T-helper 9 cell (primary cell): ENCODE measurements at places on chromosomes 2 and 18.
A peak's percentile ranks its signal among the peaks of the same experiment; 100 is the strongest.

DNA sequence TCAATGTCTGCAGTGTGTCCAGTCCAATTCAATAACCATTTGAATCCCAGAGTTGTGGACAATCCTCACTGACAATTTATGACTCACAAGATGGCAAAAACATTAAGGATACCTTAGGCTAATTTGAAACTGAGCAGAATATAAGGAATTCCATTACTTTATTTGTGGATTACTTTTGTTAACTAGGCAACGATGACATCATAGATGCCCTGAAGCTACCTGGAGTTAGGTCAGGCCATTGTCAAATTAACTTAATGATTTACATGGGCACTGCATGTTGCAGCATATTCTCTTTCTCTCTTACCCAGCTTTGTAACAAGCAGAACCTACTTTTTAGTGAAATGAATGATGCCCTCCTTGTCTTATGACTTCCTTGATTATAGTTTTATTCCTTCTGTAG lies 100.0 kb upstream of the CDCA7 start:
- no peak for DNase-seq

GRCh38 chr2:224594840-224595239 lies 9.7 kb upstream of the CUL3 start:
- DNase-seq, result no peak

DNA sequence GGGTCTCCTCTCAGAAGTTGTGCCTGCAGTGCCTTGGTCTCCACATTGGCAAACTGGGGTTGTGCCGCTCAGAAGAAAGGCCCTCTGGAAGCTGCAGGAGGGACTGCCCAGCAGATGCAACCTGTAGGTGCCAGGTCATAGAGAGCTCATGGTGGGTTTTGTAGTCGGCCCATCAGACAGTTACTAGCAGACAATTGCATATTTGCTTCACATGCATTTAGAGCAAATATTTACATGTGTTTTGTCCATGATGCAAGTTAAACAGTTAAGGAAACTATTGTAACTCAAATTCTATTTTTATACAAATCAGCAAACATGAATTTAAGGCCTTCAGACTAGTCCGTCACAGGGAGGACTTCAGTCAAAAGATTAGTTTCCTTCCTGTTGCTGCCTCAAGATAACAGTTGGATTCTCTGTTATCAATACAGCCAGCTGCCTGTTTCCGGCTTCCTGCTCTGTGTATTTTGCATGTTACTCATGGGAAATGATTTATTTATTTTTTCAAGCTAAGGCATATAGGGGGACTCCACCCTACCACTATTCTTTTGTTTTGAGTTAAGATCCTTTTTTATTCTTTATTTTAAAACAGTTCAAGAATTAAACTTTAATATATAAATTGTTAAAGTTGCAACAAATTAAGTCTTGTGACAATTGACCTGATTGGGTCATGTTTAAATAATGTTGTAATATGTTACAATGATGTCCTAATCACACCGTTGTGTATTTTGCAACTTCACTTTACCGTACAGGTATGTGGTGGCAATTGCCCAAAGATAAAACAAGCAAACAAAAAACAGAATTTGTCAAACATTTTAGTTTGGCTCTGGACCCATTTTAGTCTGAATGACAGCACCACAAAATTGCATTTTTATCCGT lies 133.5 kb downstream of the SPTBN1 start:
- no peak for DNase-seq

DNA sequence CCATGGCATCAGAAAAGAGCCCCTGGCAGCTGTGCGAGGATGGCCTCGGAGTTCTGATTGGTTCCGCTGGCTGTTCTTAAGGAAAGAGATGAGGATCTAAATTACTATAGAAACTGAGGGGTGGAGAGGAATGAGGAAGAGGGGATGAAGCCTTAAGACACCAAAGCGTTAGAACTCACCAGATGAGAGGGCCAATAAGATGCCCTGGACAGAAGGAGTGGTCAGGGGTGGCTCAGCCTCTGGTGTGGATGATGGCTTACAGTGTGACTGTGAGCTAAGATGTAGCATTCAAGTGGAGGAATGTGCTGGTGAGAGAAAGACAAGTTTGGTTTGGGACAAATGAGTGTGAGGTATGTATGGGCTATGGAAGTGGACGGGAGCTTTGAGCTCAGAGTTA lies 97.8 kb downstream of the ZFP36L2 start:
- no peak for DNase-seq

DNA sequence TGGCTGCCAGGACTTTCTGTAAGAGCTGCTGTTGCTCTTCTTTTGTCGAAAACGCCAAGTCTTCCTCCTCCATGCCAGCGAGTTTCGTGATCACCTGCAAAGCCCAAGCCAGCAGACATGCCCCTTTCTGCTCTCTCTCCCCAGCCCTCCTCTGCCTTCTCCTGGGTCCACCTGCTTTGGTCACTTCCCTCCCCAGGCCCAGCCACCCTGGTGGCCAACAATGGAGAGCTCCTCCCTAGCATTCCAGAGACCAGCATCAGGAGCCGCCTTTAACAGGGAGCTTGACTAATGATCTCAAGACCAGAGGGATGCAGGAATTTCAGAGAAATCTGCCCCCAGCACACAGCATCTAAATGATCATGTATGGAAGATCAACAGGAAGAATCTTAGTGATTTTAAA lies 34.6 kb downstream of the ERCC3 start:
- DNase-seq, result no peak

- no peak for DNase-seq
Observed at GRCh38 chr2:96584017-96584416, 47.5 kb downstream of the ARID5A start.

DNA sequence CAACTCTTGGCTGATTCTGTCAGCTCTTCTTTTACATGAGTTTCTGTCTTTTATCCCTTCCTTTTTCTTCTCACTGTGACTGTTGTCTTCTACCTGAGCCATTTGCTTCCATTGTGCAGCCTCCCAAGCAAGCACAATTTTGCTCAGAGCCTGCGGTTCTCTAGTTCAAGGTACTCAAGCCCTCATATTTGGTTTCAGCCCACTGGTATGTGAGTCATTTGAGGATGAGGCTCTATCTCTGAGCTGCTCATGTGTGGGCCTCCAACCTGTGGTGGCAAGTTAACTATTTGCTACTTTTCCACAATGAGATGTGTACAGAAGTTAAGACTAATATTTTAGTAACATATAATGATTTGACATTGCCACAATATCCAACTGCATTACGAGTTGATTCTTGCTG lies 183.0 kb downstream of the PHLPP1 start:
- no peak for DNase-seq

GRCh38 chr18:78861116-78861515 lies 118.5 kb upstream of the SALL3 start:
- DNase-seq, result no peak

DNA sequence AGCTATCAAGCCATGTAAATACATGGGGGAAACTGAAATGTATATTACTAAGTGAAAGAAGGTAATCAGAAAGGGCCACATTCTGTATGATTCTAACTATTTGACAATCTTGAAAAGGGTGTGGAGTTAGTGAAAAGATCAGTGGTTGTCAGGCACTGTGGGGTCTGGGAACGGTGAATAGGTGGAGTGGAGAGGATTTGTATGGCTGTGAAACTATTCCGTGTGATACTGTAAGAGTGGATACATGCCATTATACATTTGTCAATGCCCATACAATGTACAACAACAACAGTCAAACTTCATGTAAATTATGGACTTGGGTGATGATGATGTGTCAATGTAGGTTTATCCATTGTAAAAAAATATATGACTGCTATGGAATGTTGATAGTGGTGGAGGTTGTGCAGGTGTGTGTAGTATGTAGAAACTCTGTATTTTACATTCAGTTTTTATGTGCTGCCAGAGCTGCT lies 1116.2 kb downstream of the SUCLG1 start:
- no peak for DNase-seq

DNA sequence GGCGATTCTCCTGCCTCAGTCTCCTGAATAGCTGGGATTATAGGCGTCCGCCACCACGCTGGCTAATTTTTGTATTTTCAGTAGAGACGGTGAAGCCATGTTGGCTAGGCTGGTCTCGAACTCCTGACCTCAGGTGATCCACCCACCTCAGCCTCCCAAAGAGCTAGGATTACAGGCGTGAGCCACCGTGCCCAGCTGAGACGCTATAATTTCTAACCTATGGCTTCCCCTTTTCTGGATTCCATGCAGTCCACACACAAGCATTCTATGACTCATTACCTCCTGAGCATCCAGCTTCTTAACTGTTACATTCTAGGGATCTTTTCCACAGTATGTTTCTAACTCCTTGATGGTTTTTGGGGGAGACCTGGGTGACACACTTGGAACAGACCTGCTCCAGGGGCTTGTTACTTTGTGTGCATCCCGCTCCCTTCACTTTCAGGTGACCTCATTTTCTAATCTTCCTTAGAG lies 11.8 kb upstream of the KCMF1 start:
- no peak for DNase-seq

- no peak for DNase-seq
Observed at GRCh38 chr18:71784777-71785176, 759.4 kb downstream of the CBLN2 start.

DNA sequence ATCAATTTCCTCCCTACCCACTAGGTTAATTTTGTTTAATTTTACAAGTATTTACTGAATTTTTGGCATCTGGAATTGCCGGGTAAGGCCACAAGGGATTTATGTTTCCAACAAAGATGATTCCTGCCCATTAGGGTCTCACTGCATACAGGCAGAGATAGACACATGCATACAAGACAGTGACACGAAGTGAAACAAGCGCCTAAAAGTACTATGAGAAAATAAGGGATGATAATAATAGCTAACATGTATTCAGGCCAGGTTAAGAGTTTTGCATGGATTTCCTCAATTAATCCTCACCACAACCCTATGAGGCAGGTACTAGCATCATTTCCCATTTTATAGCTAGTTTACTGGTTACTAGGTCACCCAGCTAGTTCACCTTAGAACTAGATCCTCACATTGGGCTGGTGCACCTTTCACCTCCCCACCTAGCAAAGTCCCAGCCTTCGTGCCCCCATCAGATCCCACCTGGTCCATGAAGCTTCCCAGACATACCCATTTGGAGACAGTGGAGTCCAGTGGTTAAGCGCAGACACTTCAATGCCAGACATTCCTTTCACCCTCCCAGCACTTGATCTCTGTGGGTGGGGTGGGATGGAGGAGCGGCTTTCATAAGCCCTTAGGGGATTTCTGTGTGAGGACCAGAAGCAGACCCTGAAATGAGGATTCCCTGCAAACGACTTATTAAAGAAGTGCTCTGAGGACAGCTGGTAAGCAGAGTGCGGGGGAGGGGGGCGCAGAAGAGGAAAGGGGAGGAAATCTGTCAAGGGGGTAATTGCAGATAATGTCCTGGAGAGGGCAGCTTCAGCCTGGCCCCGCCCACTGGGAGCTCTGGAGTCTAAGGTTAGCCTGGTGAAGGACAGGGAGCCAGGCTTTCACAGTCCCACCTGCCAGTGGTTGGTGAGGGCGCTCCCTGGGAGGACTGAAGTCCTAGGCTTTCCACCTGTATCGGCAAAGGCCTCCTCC lies 5.8 kb upstream of the DGUOK start:
- peak; percentile 17 for DNase-seq

DNA sequence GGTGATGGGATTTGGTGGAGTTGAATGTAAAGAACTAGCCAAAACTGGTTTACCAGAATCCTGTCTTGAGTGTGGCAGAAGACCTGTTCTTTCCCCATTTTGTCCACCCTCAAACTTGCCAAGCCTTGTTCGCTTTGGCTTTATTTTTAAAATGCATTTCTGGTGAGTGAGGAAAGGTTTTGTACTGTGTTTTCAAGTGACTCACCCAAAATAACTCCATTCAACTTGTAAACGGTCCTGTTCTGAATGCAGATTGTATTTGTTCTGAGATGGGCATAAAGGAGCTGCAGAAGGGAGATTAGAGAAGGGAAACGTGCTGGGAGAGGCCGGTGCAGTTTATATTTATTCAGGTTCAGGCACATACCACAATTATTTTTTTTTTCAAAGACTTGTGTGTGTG lies 5.3 kb upstream of the ITPRID2 start:
- no peak for DNase-seq

DNA sequence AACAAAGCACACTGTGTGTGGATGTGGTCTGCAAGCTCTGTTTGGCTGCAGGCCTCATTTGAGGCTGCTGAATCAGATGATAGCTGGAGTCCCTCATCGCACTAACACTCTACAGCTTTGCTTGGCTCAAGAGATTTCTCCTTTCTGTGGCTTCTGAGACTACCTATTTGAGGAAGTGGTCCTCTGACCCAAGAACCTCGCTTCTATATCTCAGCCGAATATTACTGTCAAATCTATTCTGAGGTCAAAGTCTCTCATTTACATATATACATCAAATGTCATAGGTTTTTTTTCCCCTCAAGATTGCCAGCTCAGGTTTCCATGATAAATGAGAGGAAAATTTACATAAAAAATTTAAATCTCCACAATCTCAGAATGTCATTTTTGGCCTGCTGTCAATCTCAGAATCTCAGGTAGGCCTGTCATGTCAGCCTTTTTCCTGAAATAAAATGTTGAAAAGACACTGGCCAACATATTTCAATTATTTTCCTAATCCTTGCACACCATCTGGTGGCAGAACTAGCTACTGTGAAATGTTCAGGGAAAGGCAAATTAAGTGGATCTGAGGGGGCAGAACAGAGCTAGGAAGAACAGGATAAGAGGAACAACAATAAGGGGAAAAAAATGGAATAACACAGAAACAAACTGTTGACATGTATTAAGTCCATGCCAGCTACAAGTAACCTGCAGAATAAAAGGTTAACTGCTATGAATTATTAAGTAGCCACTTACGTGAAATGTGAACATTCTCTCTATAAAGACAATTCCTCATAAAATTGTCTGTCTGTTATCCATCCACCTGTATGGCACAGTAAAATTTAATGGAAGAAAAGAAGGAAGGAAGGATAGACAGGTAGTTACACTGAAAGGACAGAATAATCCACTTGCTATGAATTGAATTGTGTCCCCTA lies 39.3 kb downstream of the AP1S3 start:
- no peak for DNase-seq

- no peak for DNase-seq
Observed at GRCh38 chr2:6999211-6999877, 82.1 kb downstream of the RNF144A start.

DNA sequence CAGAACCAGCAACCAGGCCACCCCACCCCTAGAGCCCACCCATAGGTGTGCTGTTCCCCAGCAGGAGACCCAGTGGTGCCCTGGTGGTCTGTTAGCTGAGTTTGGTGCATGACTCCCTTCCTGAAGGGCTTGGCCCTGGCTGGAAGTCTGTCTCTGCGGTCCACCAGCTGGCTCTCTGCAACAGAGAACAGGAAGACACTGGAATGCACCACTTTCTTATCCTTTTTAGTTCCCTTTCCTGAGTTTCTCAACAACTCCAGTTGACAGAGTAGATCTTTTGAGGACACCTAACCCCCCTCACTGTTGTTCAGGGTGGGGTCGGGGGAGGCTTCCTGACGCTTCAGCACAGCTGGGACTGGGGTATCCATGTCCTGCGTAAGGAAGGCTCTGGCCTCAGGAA lies 11.9 kb upstream of the RPL37A start:
- no peak for DNase-seq

GRCh38 chr2:161391737-161392506 lies 24.2 kb upstream of the TBR1 start:
- no peak for DNase-seq

- DNase-seq, result no peak
Observed at GRCh38 chr2:202479610-202480009, 103.5 kb downstream of the BMPR2 start.

- no peak for DNase-seq
Observed at GRCh38 chr18:62678847-62679485, 36.4 kb upstream of the PHLPP1 start.
